ENCODE measurements at places on chromosomes 2 and 18.

DNA sequence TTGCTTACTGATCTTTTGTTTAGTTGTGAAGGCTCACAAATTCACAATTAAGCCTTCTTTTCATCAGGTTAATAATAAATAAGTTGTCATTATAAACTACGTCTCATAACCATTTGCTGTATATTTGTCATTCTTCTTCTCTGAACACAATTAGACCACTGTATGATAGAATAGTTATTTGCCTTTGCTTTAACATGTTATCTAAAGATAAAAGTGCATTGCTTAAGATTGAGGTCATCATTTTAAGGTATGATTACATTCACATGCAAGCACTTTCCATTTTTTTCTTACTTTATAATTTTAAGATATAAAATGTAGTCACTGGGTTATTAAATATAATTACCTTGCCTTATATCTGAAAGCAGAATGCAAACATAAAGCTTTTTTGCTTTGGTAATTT is 80.1 kb upstream of the GLS start:
- no peak for DNase-seq

- DNase-seq = no peak
Observed at GRCh38 chr2:150994076-150994475, 267.6 kb downstream of the RBM43 start.

- no peak for DNase-seq
Observed at GRCh38 chr18:5894611-5895298, 567 bp downstream of the TMEM200C start.

- DNase-seq = no peak
Observed at GRCh38 chr18:50090370-50091312, 104.3 kb downstream of the MYO5B start.

DNA sequence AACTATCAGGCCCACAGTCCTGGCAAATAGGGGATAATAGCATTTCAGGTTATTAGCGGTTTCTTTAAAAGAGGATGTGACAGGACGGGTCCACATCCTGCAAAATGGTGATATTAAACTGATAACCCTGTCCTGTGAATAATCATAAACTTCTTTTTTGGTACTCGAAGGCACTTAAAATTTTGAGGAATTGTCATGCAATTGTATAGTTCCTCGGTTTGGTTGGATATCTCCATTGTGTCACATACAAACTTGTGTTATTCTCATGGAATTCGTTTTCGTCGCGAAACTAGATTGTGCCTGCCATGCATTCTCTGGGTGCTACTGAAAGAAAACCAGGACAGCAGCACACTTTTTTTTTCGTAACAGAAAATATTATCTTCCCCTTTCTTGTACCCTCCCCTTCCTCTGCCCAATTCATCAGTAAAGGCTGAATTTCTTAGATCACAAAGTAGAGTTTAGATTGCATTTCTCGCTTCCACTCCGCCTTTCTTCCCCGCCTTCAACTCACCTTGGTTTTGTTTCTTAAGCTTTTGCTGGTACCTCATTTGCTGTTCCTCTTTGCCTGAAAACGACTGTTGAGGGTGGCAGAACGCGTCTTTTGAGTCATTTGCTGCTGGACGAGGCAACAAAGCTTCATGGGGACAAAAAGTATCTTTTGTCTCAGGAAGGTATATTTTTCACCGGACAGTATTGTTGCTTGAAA is 1.3 kb downstream of the CERS6 start:
- DNase-seq = no peak

DNA sequence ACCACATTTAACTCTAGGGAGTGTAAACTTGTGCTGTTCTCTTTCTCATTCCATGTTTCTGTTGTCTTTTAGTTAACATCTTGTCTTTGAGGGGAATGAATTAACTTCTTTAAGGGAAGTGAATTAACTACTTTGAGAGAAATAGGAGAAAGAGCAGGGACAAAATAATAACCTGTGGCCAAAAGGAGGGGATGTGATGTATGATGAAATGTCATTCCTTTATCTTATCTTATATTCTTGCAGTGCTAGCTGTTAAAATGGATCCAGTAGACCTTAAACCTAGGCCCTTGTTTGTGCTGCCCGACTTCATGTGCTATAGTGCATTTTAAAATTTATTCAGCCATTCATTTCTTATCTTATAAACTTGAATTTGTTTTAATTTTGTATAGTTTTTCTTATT is 18.4 kb downstream of the ABI2 start:
- DNase-seq = no peak

DNA sequence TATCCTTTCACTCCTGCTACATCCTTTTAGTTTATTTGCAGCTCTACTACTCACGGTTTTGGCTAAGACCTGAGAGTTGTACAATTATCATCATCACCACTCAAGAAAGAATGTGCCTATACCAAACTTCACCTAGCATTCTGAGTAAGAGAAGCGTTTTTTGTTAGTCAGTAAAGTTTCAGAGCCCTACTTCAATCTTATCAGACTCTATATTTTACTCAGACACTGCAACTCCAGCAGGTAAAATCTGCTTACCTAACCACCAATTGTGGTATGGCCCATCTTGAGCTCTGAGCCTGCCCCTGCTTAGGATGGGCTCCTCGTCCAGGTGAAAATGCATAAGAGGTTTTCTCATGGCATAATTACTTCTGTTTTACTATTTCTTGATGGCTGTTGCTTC is 37.1 kb downstream of the ICOS start:
- DNase-seq = no peak

GRCh38 chr2:104758199-104758620 is 95.7 kb upstream of the POU3F3 start:
- no peak for DNase-seq

GRCh38 chr2:152620985-152621384 is 96.3 kb downstream of the PRPF40A start:
- DNase-seq = no peak

GRCh38 chr2:75317802-75318201 is 118.5 kb upstream of the TACR1 start:
- DNase-seq = no peak

All from CMK (cell line).